ENCODE measurements at places on chromosomes 6 and 20.

DNA sequence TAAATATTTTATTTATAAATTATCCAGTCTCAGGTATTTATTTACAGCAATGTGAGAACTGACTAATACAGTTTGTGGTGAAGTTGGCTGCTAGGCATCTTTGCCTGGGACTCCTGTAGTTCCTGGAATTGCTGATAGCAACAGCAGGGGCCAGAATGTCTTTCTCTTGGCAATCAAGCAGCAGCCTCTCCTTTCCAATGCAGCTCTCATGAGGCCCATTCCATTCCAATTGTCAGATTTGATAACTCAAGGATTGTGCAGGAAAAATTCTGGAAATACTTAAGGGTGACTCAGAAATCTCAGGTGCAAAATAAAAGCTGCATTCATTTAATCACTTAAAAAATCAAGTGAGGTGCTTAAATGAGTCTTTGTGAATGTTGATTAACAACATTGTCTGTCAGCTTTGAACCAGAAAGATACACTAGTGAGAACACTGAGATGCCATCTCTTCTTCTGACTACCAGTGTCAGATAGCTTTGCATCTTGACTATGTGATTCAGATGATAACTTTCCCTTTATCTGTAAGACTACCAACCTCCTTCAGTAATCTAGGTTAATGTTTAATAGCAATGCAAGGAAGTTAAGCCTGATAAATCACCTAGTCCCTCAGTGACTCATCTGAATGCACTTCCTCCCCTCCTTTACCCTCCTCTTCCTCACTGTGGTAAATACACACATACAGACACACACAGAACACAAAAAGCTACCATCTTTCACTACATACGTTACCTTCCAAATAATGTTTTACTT lies 32.1 kb upstream of the COL21A1 start:
- DNase-seq, result no peak

GRCh38 chr20:56573986-56574385 lies 40.9 kb downstream of the FAM209B start:
- no peak for DNase-seq

DNA sequence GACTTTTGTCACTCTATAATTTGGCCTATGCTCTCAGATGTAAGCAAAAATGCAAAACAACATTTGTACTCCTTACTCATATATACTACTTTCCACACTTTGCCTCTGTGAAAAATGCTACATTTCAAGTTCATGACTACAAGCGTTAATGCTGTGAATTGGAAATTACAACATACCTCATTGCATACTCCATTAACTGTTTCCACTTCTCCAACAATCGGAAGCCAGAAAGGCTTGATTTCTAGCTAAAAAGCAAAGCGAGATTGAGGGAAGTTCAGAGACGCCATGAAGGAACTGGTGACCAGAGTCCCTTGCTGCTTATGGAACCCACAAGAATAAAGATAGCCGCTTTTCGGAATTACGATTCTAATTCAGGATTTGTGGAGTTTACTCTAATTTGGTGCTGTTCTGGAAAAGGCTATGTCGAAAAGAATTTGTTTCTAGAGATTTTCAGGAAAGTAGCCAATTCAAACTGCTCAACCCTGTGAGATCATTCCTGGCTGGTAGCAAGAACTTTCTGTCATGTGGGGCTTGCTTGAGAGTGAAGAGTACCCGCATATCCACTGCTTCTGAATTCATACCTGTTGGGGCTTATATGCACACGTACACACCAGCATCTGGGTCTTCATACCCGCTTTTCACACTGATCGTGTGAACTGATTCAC lies 98.0 kb upstream of the CITED2 start:
- DNase-seq, result no peak

DNA sequence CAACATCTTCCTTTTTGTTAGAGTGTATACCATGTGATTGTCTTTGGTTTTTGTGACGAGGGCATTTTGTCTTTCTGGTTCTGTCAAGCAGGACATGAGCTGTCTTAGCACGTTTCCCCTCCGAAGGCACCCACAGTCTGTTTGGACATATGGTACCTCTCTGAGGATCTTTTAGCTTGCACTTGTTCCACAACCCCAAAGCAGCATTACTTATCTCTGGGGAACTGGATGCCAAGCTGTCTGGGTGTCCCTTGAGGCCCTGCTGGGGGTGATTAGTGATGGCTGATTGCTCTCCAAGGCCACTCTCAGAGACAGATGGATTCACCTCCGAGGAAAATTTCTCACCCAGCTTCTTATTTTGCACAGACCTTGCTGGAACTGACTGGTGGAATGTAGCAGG lies 445.0 kb upstream of the CHD6 start:
- no peak for DNase-seq

GRCh38 chr20:11379257-11380011 lies 538.3 kb upstream of the BTBD3 start:
- peak; percentile 24 for DNase-seq

DNA sequence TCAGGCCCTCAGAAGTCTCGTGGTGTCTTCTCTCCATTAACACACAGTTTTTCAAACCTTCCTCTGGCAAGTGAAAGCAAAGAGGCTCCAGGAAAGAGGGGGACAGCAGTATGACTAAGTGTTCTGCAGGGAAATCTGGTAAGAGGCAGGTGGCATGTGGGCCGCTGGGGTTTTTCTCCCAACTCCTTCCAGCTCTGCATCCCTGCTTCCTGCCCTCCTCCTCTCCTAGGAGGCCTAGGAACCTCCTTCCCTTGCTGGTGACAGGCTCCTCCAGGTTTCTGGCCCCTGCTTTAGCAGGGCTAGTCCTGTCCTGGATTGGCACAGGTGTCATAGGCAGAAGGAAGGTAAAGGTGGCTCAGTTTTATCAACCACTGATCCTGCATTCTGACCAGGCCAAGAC lies 7.6 kb upstream of the ITCH start:
- DNase-seq, result no peak

- peak; percentile 92 for DNase-seq
Measured at GRCh38 chr20:62791301-62792181, 4.7 kb upstream of the MRGBP start.

DNA sequence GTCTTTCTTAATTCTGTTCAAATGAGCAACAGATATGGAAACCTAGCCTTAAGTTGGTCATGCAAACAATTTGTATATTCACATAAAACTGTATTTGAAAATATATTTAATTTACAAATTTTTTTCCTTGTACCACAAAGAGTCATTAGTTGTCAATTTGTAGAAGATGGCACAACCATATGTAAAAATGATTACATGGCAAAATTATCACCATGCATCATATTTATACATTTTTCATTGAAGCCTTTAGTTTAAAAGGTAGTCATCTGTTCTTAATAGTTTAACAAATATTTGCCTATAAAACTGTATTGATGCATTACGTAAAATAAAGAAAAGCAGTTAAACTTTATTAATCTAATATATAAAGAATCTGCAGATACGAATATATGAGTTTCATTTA lies 1306.8 kb upstream of the ADGRB3 start:
- no peak for DNase-seq

DNA sequence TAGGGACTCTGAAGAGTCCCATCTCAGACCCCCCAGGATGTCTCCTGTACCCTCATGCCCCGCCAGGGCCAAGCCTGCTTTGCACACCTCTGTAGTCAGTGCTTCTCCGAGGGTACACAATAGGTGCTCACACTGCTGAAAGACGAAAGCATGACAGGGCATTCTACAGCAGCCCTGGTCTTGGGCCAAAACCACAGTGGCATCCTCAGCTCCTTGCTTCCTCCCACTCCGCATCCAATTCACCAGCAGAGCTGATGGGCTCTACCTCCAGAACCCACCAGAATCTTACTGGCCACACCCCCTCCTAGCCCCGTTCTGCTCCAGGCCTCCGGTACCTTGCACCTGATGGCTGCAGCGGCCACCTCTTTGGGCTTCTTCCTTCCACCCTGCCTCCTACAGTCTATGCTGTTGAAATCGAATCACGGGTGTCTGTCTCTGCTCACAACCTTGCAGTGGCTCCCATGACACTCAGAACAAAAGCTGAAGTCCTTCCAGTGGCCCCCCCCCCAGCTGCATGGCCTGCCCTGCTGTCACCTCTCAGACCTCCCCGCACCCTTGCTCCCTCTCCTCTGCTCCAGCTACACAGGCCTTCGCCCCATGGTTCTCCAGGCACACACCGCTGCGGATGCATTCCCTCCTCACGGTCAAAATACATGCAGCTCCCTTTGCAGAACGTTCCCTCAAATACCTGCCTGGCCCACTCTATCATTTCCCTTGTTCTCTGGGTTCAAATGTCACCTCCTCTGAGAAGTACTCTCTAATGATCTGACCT lies 1.2 kb downstream of the ANGPT4 start:
- DNase-seq, result no peak

- DNase-seq, result no peak
Measured at GRCh38 chr6:34389034-34389433, 3.4 kb downstream of the NUDT3 start.

GRCh38 chr6:41356825-41357224 lies 21.4 kb downstream of the NCR2 start:
- DNase-seq, result no peak

- DNase-seq, result peak; percentile 6
Measured at GRCh38 chr6:160129881-160130615, 8.4 kb downstream of the SLC22A1 start.

DNA sequence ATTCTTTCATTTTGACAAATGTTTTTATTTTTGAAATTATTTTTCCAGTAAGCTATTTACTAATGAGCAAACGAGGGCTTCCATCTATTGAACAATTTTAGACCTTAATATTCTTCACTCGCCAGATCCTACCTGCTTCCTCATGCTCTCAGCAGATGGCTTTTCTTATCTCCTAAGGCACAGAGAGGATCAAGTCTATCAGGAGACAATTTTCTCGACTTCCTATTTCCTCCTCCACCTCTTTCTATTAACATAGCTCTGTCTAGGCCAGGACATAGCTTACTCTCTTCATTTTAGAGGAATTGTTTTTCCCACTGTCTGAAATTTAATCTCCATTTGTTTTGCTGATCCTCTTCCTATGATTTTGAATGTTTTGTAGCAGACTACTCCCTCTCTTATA lies 87.0 kb upstream of the MAN1A1 start:
- DNase-seq, result no peak

DNA sequence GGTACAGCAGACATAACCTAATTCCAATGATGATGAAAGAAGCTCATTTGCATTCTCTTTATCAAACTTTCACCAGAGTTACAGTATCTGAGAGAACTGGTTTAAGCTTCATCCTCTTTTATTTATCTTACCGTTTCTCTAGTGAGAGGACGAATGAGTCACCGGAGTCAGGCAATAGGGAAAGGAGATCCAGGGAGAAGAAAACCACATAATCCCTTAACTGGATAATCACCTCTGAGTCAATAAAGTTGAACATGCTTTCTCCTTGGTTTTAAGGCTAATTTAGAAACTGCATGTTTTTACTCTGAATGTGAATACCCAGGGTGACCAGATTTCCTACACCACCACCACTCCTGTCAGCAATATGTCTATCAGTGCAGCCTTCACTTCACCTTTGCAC lies 313.7 kb upstream of the TBX18 start:
- no peak for DNase-seq

DNA sequence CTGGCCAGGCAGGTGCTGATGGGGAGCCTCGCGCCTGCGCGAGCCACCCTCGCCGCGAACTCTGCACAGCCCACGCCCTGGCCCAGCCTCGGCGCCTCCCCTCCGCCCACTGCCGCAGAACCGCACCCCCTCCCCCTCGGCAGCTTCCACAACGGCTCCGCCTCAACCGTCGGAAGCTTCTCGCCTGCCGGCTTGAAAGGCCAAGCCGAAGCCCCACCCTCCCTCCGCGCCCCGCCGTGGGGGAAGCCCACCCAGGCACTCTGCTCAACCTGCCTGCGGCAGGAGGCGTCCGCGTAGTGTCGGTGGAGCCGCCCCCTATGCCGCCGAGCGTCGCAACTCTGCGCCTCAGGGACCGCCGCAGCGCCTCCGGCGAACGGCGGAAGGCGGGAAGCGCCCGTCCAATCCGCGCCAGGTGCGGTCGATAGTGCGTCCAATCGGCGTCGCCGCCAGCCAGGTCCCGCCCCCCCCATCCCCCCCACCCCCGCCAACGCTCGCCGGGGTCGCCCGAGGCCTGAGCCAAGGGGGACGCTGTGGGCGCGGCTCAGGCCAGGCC lies at the start of gene SYCP2:
Gene SYCP2, minus strand, starts transcription at position 342 of the 553 bp plus-strand sequence. CDS start 11,224 bp downstream, outside the sequence.
- DNase-seq, result peak; percentile 68

DNA sequence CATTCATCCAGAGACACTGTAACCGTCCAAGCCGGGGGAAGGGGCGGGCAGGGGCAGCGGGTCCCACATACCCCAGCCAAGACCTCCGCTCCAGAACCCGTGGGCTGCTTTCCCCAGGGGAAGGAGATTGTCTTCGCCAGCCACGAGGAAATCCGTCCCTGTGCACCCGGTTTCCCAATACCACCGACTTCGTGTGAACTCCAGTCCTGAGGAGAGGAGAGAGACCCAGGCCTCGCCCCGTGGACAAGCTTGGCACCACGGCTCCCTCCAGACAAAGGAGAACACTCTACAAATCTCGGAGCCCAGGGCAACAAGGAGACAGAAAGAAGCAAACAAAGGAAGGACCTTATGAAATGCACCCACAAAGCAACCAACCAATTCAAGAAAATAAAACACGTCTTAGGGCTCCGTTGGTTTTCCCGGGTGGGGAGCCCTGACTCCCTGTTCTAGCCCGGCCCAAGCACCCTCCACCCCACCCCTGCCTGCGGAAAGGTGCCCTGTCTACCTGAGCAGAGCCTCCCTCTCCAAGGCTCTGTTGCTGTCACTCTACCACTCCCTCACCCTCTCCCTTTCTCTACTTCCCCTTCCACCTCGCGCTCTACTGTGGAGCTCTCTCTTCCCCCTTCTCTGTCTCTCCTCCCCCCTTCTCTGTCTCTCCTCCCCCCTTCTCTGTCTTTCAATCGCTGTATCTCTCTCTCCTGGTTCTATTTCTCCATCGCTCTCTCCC lies 1382.8 kb upstream of the DEFB115 start:
- no peak for DNase-seq

DNA sequence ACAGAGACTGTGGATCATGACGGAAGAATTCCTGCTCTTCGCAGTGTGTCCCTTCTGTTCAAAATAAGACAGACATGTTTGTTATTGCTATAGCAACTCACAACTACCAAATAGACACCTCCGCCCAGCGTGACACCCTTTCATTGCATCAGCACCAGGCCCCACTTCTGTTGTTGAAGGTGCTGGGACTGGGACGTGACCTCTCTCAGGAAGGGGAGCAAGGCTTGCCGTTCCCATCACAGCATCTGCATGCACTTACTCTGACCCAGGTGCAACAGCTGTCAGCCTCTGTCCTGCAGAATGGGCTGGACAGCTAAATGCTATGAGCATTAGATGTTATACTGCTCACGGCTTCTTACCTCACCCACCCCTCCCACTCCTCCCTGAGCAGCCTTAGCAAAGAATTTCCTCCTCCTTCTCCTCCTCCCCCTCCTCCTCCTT lies 94.1 kb downstream of the DACT2 start:
- DNase-seq, result peak; percentile 79

- DNase-seq, result no peak
Measured at GRCh38 chr6:117687021-117687648, 11.9 kb downstream of the NUS1 start.

DNA sequence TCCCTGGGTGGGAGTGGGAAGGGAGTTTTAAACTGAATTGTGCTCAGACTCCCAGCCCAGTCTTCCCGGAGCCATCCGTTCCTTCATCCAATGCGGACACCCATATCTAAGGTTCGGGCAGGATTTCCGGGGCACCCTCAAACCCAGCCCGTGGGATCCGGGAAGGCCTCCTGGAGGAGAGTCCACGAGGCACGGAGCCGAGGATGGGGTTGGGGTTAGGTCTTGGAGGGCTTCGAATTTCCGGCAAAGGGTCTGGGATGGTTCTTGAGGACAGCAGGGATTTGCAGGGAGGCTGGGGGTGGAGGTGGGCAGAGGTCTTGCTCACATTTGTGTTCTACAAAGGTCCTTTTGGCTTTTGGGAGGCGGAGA lies 49.5 kb upstream of the SLC32A1 start:
- DNase-seq, result no peak
